ENCODE measurements at places on chromosomes 3 and 15. TPM values are rescaled to one million over a fixed set of nuclear protein-coding genes. Genes with fewer than 3 reads are reported as not detected.

GRCh38 chr3:194738254-194739093 lies 52.8 kb downstream of the FAM43A start:
- no peak overlapping the region for H3K4me3 ChIP-seq
- H3K27ac ChIP-seq = no peak overlapping the region
- peaks cover 41% of the 10 kb centered on the region for H3K27me3 ChIP-seq
- DNase-seq = no peak
- H3K36me3 ChIP-seq = no peaks in the 10 kb centered on the region

Gene CLDN16
- not detected for total RNA-seq

- H3K36me3 ChIP-seq = no peaks in the 10 kb centered on the region
- no peaks in the 10 kb centered on the region for H3K27me3 ChIP-seq
- no peak for DNase-seq
- H3K4me1 ChIP-seq = no peaks in the 10 kb centered on the region
- no peak overlapping the region for H3K27ac ChIP-seq
- no peak overlapping the region for H3K4me3 ChIP-seq
Observed at GRCh38 chr3:12372741-12373280, 83.9 kb downstream of the PPARG start.

DNA sequence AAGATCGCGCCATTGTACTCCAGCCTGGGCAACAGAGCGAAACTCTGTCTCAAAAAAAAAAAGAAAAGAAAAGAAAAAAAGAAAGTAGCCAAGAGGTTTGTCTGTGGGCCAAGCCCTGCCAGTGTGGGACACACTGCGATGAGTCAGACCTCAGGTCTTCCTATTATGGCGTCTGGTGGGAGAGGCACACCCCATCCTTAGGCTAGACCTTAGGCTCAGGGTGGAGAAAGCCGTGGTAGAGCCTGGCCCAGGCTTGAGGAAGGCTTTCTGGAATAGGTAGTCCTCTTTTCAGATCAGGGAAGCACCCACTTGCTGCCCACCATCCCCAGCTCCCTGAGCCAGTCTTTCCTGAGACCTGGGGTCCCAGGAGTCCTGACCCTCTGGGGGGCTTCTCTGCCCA lies 6.0 kb downstream of the HEMK1 start:
- H3K36me3 ChIP-seq = peaks cover 16% of the 10 kb centered on the region
- peaks cover 32% of the 10 kb centered on the region for H3K4me1 ChIP-seq
- H3K27ac ChIP-seq = peak overlapping the region; percentile 60

DNA sequence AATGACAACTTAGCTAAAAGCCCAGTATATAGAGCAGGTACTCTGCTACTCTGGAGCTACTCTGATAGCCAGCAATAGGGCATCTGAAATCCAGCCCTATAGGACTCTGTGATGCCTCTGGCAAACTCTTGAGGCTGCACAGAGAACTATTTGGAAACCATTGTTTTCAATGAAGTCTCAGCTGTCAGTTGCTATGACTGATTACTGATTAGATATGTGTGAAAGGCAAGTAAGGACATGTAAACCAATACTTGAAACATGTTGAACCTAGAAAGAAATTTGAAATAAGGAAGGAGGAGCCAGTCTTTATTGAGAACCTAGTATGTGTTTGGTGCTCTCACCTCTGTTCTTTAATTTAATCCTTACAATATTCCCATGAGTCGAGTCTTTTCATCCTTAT lies 40.2 kb upstream of the CRTC3 start:
- no peaks in the 10 kb centered on the region for H3K4me1 ChIP-seq
- no peaks in the 10 kb centered on the region for H3K27me3 ChIP-seq
- H3K4me3 ChIP-seq = no peak overlapping the region
- H3K27ac ChIP-seq = no peak overlapping the region
- DNase-seq = no peak
- peaks cover 14% of the 10 kb centered on the region for H3K36me3 ChIP-seq

- no peaks in the 10 kb centered on the region for H3K36me3 ChIP-seq
- H3K4me3 ChIP-seq = no peak overlapping the region
- H3K27me3 ChIP-seq = no peaks in the 10 kb centered on the region
Observed at GRCh38 chr3:86867982-86868381, 123.0 kb downstream of the VGLL3 start.

DNA sequence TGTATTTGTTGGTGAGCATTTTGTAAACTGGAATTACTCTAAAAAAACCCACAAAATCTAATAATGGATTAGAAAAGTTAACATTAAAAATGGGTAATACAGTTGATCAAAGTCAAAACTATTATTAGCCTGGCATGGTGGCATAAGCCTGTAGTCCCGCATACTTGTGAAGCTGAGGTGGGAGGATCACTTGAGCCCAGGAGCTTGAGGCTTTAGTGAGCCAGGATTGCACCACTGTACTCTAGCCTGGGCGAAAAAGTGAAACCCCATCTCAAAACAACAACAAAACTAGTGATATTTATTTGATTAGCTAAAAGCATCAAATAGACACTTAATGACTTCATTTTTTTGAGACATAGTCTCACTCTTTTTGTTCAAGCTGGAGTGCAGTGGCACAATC lies 3.6 kb downstream of the SNX1 start:
- no peaks in the 10 kb centered on the region for H3K36me3 ChIP-seq
- no peak overlapping the region for H3K4me3 ChIP-seq
- no peak overlapping the region for H3K27ac ChIP-seq
- no peak for DNase-seq
- H3K4me1 ChIP-seq = peaks cover 32% of the 10 kb centered on the region

DNA sequence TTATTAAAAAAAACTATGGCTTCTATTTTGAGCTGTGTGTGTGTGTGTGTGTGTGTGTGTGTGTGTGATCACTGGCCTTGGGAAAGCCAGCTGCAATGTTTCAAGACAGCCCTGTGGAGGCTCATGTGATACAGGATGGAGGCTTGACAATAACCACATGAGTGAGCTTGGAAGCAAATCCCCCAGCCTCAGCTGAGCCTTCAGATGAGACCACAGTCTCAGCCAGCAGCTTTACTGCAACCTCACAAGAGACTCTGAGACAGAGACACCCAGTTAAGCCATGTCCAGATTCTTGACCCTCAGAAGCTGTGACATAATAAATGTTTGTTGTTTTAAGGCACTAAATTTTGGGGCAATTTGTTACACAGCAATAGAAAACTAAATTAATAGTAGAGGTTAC lies 52.5 kb downstream of the GRK7 start:
- no peak for DNase-seq
- H3K4me1 ChIP-seq = no peaks in the 10 kb centered on the region
- no peak overlapping the region for H3K27ac ChIP-seq
- no peaks in the 10 kb centered on the region for H3K27me3 ChIP-seq
- no peak overlapping the region for H3K4me3 ChIP-seq

Gene CD47
- total RNA-seq = 186 TPM

Data from T-cell (primary cell).